ENCODE measurements at places on chromosomes 3 and 15.

GRCh38 chr3:130787422-130788068 lies 40.9 kb upstream of the PIK3R4 start:
- DNase-seq = no peak

DNA sequence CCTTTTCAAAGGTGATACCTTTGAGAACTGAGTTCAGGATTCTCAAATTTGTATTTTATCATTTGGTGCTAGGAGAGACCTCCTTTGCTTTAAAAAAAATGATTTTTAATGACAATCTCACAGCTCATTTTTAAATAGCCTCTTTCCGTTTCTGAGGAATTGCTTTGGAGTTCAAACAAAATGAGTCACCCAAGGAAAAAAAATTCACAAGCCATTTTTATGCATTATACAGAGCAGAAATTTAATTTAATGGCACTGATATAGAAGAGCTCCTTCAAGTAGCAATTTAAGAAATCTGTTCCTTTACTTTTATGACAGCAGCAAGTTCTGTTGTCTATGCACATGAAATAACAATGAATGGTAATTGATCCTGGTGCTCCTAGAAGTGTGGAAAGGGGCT lies 337.9 kb upstream of the KCNMB2 start:
- no peak for DNase-seq

- DNase-seq = no peak
These were observed 139.8 kb upstream of the PRR20G start for GRCh38 chr3:127427666-127428065.

GRCh38 chr15:61229883-61230180 lies 730 bp upstream of the RORA start:
- DNase-seq = no peak

DNA sequence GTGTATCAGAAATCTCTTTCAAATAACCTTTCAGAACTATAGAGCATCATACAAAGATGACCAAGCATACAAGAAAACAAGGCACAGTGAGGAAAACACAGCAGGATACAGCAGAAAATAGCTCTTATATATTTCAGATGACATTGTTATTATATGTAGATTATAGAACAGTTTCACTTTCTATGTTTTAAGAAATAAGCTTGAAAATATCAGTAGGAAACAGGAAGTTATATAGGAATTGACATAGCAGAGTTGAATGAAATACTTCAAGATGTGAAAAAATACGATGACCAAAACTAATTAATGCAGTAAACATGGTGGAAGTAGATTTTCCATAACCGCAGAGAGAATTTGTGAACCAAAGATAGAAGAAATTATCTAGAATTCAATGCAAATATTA lies 75.2 kb downstream of the LYSMD4 start:
- DNase-seq = no peak

DNA sequence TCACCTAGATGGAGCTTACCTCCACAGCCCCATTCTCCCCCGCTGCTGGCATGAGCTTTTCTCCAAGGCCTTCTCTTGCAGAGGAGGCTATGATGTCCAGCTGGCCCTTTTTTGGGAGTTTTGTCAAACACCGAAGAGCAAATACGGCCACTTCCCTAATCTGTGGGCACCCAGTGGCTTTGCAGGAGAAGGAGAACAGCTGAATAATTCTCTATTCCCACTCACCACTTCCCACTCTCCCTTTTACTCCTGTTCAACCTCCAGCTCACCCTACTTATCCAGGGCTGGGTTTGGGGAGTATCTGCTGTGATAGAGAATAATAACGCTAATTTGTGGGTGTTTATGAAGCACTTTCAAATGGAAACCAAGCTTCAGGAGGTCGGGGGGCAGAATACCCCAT lies 93.0 kb downstream of the AAGAB start:
- no peak for DNase-seq

DNA sequence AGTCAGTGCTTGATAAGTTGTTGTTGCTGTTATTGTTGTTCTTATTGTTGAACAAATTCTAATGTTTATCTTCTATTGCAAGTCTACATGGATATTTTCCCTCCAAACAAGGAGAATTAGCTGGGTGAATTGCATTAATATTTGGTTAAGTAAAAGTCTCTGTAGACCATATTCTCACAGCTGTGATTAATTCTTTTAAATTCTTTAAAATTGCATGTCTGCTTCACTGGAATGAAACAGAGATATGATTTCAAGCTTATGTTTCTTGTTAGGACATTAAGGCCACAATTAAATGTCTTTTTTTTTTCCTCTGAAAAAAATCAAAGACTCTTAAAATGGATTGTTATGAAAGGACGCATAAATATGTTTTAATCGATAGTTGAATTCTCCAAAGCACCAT lies 153.4 kb downstream of the EBLN2 start:
- no peak for DNase-seq

GRCh38 chr15:61196711-61197586 lies 32.2 kb downstream of the RORA start:
- DNase-seq = no peak

GRCh38 chr3:125073390-125073905 lies 17.7 kb upstream of the HEG1 start:
- no peak for DNase-seq

- no peak for DNase-seq
These were observed 116.9 kb upstream of the SOX14 start for GRCh38 chr3:137647179-137647578.

DNA sequence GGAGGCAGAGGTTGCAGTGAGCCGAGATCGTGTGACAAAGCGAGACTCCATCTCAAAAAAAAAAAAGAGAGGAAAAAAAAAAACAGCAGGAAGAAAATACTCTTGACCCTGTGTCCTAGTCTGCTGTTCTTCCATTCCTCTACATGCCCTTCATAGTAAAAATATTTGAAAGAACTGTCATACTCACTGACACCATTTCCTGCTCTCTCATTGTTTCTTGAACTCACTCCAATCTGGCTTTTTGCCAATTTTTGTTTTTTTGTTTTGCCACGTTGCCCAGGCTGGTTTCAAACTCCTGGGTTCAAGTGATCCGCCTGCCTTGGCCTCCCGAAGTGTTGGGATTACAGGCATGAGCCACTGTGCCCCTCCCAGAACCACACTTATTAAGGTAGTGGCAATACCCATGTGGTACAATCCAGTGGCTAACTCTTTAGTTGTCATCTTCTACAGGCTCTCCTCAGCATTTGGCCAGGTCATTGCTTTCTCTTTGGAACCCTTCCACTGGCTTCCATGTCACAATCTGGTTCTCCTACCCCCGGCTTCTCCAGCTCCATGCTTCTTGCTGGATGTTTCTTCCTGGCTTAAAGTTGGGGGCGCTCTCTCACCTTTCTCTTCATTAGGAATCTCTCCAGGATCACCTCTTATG lies 238.2 kb upstream of the C2CD4B start:
- DNase-seq = peak; percentile 29

GRCh38 chr3:23594894-23595670 lies 210.7 kb upstream of the UBE2E1 start:
- no peak for DNase-seq

- no peak for DNase-seq
These were observed 8.5 kb upstream of the LSAMP start for GRCh38 chr3:116453666-116454346.

GRCh38 chr3:151901644-151902285 lies 28.3 kb downstream of the SUCNR1 start:
- no peak for DNase-seq

- DNase-seq = peak; percentile 67
These were observed 159.6 kb upstream of the KCNH8 start for GRCh38 chr3:18988614-18989229.

GRCh38 chr15:45091576-45091975 lies 22.4 kb downstream of the DUOX2 start:
- no peak for DNase-seq

- no peak for DNase-seq
These were observed 512.6 kb upstream of the CBLB start for GRCh38 chr3:106381286-106381938.

- no peak for DNase-seq
These were observed 22.9 kb upstream of the FBLN2 start for GRCh38 chr3:13525827-13526625.

GRCh38 chr15:23648920-23649515 lies 1.4 kb upstream of the MAGEL2 start:
- peak; percentile 53 for DNase-seq

DNA sequence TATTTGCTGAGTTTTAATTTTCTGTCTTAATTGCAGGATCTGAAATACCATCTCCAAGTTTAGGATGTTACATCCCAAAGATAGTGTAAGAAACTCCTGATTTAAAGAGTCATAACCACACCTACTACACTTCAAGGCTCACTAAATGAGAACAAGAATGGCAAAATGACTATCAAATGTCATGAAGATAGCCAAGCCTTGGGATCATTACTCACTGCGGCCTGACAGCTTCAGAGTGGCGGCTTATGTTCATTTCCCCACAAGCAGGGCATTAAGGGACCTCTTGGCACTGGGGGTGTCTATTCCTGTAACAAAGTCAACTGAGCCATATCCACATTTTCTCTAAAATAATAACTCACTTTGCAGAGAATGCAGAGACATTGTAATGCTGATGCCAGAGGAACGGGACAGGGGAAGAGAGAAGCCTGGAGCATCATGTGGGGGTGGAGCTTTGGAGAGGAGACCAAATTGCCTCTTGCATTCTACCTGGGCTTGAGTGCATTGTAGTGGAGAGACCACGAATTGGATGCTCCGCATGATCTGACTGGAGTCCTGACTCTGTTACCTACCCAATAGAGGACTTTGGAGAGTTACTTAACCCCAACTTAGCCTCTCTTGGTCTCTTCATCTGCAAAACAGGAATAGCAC lies 219.2 kb downstream of the OPA1 start:
- DNase-seq = no peak

- DNase-seq = no peak
These were observed 6.0 kb downstream of the SPATA16 start for GRCh38 chr3:173135059-173135458.

- no peak for DNase-seq
These were observed 116.1 kb upstream of the P2RY1 start for GRCh38 chr3:152718810-152719209.

- no peak for DNase-seq
These were observed 15.4 kb downstream of the CLK3 start for GRCh38 chr15:74631087-74631385.

GRCh38 chr15:71678191-71678590 lies 132.2 kb upstream of the NR2E3 start:
- no peak for DNase-seq

DNA sequence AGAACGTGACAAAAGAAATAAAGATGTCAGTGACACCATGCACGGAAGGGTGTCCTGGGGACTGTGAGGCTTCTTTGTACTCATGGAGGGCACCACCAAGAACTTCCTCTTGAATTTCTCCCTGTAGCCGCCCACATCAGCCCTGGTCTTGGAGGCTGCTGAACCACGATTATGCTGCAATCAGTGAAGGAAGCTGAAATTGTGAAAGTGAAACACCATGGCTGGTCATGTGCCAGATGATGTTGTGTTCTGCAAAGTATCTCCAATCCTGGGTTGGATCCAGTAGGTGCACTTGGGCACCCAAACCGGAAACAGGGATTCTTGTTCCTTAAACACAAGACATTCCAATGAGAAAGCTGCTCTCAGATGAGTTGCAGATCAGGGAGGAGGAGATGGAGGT lies 104.4 kb upstream of the GOLGA6L6 start:
- DNase-seq = peak; percentile 72

GRCh38 chr3:124924741-124925140 lies 9.8 kb downstream of the MUC13 start:
- DNase-seq = no peak

GRCh38 chr15:74997141-74997540 lies 1.8 kb downstream of the SCAMP5 start:
- no peak for DNase-seq

DNA sequence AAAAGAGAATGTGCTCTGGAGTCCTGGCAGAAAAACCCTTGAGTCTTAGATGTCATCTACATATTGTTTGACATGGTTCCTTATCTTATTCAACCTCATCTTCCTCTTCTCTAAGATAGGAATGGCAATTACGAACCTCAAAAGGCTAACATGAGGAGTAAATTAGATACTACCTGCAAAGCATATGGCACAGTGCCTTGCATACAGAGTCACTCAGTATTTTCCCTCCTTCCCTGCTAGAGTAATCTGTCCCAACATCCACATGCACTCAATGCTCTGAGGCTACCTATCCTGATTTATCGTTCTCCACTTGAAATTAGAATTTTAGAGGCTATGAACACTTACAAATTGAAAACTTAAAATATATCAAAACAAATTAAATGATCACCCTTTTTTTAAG lies 386.7 kb downstream of the RSL24D1 start:
- peak; percentile 5 for DNase-seq

DNA sequence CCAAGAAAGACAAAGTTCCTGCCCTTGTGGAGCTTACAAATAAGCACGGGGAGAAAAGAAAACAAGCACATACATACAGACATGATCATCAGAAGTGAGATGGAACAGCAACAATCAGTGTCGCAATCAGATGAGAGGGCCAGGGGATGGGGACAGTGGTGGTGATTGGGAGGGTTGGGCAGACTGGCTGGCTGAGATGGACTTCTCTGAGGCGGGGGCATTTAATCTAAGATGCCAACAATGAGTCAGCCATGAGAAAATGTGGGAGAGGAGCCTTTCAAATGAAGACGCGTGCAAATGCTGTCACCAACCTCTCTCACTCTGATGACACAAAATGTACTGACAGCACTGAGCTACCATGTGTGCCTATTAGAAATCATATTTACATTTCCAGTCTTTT lies 81.4 kb downstream of the NCEH1 start:
- no peak for DNase-seq

- DNase-seq = no peak
These were observed 43.5 kb upstream of the UBE2E1 start for GRCh38 chr3:23762214-23762613.

DNA sequence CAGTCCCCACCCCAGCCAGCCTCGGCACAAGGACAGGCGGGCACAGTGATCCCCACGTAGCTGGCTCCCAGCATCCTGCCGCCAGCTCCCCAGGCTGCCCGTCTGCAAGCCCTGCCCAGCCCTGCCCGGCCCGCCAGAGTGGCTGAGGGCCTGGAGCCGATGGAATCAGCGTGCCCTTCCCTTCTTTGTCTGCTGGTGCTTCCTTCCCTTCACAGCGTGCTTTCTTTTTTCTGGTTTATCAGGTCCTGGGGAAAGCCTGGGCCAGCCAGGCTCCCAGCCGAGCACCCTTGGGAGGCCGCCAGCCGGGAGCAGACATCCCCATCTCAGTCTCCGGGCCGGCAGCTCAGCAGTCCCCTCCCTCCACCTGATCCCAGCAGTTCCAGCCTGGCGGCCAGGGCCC lies 54.7 kb upstream of the SMAD6 start:
- DNase-seq = no peak

GRCh38 chr3:145422556-145422955 lies 738.4 kb downstream of the PLOD2 start:
- no peak for DNase-seq

- no peak for DNase-seq
These were observed 66.2 kb upstream of the TPM1 start for GRCh38 chr15:62976301-62976881.

- DNase-seq = peak; percentile 99
These were observed 17.1 kb upstream of the SNX22 start for GRCh38 chr15:64134345-64134829.

DNA sequence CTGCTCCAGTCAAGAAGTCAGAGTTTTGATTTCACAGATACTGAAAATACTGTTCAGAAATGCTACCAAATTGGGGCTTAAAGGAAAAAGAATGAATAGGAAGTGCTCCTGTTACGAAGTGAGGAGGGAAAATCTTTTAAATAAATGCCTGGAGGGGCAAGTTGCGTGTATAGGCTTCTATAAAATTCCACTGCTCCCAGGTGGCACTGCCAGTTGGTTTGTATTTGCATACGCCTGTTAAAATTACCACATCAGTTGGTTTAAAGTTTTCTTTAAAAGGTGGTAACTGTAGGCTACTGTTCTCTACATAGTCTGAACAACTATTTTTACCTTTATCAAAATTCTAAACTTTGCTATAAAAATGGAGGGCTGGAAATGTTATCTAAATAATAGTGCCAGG lies 123.5 kb downstream of the DLG1 start:
- DNase-seq = no peak

- DNase-seq = no peak
These were observed 48.0 kb upstream of the SLCO2A1 start for GRCh38 chr3:134077649-134078161.
